ENCODE measurements at places on chromosomes 6 and 20.

DNA sequence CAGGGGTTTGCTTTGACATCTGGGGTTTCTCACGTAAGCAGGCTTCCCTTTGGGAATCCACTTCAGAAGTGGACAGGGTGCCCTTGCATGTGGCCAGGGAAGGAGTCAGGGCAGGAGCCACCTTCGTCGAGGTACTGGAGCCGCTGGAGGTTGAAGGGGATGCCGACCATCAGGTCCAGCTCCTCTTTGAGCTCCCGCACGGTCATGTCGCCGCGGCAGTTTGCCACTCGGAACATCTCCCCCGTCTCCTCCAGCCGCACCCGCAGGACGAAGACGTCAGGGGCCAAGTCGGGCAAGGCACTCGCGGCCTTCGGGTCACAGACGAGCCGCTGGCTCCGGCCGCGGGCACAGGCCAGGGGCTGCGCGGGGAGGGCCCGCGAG is 360 bp downstream of the ANKRD60 start:
- no peak for DNase-seq

GRCh38 chr6:10862361-10862760 is 19.5 kb downstream of the GCM2 start:
- DNase-seq = no peak

- peak; percentile 7 for DNase-seq
These were observed 4.9 kb upstream of the LYRM2 start for GRCh38 chr6:89643406-89643805.

GRCh38 chr6:152404086-152404857 is 232.9 kb downstream of the SYNE1 start:
- DNase-seq = no peak

DNA sequence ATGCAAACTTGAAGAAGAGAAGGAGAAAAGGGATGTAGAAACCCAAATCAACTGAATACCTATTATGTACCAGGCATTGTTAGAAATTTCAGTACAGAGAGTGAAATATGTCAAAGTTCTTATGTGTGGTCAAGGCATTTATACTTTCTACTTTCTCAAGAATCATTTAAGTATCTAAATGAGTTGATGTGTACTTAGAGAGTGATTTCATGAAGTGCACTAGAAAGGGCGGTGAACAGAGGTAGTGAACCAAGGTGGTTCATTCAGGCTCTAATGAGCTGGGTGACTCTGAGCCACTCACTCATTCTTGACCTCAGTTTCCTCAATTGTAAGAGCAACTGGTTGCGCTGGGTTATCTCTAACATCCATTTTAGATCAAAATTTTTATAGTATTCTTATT is 3.3 kb downstream of the PDE7B start:
- no peak for DNase-seq

- DNase-seq = no peak
These were observed 105.7 kb upstream of the LAMP5 start for GRCh38 chr20:9408422-9409300.

- no peak for DNase-seq
These were observed 117.2 kb downstream of the BACH2 start for GRCh38 chr6:90179190-90180169.

- DNase-seq = no peak
These were observed at the start of gene KIAA0408 for GRCh38 chr6:127459231-127459641. Gene KIAA0408 (minus strand): TSS chr6:127459389. CDS start chr6:127453981, 5,408 bp downstream.

- no peak for DNase-seq
These were observed 66.7 kb downstream of the AGPAT4 start for GRCh38 chr6:161207200-161207599.

- no peak for DNase-seq
These were observed 29.3 kb upstream of the ARMH2 start for GRCh38 chr6:24827970-24828369.

GRCh38 chr20:41865938-41866337 is 247.8 kb upstream of the CHD6 start:
- DNase-seq = no peak

- DNase-seq = no peak
These were observed 2.6 kb downstream of the PYGB start for GRCh38 chr20:25250508-25250907.

DNA sequence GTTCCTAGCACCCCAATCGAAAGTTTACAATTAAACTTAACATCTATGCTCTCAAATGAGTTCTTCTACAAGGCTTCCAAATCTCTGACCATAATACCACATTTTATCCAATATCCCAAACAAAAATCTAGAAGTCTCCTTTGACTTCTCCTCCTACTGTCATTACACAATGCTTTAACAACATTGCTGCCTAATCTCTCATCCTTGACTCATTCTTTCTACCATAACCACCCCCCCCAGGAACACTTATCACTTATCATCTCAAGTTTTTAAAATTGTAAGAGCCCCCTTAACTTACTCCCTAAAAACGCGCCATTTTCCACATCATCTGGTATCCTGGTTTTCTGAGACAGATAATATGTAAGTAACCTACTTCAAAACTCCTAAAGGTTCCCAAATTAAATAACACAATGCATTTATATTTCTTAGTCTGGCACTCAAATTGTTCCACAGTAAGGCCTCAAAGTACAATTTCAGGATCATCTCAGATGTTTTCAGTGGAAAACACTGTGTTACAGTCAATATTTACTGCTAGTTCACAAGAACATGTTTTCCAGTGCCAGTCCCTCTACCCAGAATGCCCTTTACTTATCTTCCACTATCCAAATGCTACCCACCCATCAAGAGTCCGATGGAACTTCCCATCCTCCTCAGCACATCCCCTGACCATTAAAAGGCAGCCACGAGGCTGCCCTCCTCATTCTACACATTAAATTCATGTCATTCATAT is 308.2 kb upstream of the THEMIS start:
- no peak for DNase-seq

DNA sequence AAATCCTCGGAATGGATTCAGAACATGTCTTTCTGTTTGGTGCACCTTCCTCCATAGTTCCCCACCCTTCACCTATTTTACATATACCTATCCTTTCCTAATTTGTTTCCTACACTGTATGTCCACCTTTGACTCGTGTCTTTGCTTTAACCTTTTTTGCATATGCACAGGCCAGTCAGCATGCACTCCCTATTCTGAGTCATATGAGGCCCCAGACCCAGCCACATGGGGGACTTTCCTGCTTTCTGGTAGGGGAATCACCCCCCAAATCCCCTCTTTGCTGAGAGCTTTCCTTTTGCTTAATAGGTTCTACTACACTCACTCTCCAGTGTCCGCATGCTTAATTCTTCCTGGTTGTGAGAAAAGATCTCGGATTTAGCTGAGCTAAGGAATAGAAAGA is 393.8 kb upstream of the IMPG1 start:
- DNase-seq = no peak

DNA sequence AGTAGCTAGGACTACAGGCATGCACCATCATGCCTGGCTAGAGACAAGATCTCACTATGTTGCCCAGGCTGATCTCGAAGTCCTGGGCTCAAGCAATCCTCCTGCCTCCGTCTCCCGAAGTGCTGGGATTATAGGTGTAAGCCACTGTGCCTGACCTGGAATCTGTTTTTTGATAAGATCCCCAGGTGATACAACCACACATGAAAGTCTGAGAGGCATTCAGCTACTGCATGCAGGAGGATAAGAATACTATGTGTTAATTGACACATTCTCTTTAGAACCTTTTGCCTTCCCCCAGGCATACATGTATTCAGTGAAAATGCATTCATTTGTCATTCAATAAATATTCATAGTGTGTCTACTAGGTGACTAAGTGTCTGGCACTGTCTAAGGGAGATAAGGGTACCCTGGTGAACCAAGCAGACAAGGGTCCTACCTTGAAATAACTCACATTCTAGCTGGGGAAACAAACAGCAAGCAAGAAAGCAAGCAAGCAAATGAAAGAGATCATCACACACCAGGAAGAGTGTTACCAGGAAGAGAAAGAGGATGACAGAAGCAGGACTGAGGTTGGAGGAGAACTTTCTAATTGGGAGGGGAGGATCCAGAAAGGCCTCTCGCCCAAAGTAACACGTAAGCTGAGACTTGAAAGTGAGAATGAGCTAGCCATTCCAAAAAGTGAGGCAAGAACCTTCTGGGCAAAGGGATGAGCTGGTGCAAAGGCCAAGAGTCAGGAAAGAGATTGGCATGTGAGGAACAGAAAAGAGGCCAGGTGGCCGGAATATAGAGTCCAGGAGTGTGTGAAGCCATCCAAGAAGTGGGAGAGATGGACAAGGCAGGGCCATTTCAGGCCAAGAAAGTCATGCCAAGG is 6.5 kb downstream of the GFOD1 start:
- DNase-seq = no peak

DNA sequence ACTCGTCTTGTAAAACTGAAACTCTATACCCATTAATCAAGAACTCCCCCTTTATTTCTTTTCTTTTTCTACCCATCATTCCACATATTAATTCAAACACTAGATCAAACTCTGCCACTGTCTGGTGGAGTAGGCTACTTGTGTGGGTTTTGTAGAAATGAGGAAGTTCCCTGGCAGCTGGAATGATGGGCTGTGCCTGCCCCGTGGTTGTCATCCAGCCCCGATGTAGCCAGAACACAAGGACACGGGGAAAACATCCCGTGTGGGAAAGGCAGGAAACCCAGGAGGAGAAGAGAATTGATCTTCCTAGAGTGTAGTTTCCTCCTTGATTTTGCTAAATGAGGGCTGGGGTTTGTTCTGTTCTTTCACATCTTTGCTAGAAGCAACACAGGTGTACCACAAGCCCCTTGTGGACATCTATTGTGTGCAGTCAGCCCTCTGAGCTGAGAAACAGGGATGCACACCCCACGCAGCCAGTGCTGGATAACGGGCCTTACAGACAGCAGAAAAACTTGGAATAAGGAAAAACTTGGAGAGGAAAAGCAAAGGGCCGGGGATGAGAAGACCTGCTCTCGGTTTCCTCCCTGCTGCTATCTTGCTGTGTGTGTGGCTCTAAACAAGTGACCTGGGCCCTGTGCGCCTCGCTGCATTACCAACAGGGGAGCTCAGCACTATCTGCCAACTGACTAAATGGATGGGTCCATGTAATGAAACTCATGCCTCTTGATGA is 88.0 kb downstream of the SCML4 start:
- no peak for DNase-seq

DNA sequence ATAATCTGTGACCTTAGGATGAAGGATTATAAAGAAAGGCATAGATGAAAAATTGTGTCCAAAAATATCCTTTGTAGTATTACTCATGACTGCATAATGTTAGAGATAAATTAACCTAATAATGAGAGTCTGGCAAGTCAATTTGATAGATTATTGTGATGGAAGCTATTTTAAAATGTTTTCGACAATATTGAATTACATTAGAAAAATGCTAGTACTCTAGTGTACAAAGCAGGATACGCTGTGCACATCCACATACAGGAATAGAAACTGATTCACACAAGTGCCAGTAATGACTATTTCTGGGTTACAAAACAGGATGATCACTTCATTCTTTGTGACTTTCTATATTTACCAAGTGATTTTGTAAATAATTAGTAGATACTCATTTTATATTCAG is 3.3 kb downstream of the SLC17A2 start:
- DNase-seq = no peak

DNA sequence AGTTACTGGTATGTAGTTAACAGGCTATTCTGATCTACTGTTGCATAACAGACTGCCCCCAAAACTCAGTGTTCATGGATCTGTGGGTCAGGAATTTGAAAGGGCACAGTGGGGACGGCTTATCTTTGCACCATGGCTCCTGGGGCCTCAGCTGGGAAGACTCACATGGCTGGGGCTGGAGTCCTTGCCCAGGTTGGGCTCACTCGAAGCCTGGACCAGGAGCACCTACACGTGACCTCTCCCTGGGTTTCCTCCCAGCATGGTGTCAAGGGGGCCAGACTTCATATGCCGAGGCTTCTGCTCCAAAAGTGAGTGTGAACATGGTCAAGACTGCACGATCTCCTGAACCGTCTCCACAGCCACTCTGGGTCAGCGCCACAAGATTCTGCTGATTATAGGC is 11.7 kb downstream of the SYNDIG1 start:
- DNase-seq = no peak

DNA sequence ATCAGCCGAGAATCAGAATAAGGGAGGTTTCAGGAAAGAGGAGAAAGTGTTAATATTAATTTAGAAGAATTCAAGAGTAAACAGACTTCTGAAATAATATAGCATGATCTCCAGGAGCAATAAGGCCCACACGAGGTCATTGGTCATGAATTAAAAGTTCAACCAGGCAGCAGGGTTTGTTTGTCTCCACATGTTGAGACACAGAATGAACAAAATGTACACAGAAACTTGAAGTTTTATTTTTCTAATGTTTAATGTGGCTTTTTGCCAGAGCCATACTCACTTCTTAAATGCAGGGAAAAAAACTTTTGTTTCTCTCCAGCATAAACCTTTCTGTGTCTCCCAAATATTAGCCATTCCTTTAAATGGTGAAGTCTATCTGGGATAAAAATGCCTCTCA is 504.5 kb downstream of the HDGFL1 start:
- DNase-seq = no peak

DNA sequence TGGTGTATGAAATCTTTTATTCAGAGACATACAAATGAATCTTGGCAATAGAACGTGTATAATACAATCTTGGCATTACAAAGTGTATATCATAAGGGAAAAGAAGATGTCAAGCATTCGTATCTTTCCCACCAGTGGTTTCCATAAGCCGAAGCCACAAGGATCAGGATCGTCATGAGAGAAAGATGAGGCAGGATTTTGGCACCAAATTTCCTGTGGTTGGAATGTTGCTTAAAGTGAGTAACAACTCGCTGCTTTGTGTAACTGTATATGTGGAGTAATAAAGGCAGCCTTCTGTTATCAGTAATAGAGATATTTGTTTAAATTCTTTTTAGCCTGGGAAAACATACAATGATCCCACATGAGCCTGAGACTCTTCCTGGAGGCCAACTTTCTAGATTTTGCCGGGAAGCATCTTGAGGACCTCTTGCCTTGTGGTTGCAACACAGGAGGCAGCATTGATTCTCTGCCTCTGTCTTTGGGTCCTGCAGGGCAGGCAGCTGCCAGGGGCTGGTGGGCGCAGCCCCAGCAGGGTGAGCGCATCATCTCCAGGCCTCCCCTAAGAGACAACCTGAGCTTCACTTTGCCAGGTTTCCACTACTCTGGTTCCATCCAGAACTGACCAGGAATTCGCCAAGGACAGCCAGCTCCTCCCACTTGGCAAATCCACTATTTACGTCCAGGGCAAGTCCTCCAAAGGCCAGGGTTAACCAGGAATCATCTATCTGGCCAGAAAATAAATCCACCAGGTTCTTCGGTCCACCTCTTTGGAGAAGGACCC is 230.9 kb upstream of the SULF2 start:
- no peak for DNase-seq

GRCh38 chr6:319177-320131 is 27.2 kb downstream of the DUSP22 start:
- DNase-seq = no peak

- DNase-seq = no peak
These were observed 26.8 kb downstream of the ERGIC3 start for GRCh38 chr20:35568645-35569044.

DNA sequence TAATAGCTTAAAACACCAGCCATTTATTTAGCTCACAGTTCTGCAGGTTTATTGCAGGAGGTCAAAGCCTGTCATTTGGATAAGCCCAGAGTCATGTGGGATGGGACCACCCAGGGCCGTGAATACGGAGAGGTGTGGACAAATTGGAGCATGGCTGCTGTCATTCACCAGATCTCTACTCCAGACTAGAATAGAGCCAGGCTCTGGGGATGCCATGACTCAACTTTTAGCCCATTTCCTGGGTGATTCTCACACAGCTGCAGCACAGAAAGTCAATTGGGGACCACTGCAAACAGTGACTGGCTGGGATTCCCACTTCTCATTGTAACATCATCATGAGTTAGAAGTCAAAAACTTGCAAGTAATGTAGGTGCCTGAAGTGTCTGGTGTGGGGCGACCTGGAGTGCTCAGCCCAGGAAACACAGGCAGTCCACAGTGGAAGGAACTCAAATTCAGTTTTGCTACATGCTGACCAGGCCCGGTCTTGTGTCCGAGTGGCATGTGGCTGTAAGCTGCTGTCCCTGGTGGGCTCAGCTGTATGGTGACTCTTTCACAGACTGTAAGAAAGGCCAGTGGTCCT is 174.3 kb downstream of the SCP2D1 start:
- DNase-seq = no peak
